ENCODE measurements at places on chromosomes 3 and 15.

DNA sequence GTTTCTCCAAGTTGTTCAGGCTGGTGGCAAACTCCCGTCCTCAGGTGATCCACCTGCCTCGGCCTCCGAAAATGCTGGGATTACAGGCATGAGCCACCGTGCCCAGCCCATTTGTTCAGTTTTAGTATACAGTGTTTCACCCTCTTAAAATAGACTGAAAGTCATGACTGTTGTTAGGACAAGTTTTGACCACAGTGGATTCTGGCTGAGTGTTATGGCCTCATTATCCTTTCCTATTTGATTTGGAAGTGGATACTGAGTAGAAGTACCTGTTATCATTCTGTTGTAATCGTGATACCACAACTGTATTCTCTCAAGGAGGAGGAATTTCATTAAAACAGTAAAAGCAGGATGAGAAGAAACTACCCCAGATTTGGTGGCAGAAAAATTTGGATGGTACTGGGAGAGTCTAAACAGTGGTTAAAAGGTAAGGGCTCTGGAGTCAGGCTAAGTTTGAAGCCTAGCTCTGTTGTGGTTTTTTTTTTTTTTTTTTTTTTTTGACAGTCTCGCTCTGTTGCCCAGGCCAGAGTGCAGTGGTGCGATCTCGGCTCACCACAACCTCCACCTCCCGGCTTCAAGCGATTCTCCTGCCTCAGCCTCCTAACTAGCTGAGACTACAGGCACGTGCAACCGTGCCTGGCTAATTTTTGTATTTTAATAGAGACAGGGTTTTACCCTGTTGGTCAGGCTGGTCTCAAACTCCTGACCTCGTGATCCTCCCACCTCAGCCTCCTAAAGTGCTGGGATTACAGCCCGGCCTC is 2.6 kb downstream of the MAP2K1 start:
- DNase-seq, result no peak

DNA sequence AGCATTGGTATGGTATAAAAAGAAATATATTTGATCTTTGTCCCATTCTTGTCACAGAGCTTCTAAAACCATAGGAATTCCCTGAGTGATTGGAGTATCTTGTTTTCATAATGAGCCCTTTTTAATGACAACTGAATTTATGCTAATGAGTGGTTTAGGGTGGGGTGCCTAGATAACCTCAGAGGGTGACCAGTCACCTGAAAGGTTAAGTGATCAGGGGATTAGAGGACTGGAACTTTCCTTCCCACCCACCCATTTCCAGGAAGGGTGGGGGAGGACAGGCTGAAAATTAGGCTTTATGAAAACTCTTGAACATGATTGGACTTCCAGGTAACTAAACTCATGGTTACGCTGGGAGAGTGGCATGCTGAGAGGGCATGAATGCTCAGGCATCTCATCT is 8.5 kb downstream of the MFN1 start:
- no peak for DNase-seq

DNA sequence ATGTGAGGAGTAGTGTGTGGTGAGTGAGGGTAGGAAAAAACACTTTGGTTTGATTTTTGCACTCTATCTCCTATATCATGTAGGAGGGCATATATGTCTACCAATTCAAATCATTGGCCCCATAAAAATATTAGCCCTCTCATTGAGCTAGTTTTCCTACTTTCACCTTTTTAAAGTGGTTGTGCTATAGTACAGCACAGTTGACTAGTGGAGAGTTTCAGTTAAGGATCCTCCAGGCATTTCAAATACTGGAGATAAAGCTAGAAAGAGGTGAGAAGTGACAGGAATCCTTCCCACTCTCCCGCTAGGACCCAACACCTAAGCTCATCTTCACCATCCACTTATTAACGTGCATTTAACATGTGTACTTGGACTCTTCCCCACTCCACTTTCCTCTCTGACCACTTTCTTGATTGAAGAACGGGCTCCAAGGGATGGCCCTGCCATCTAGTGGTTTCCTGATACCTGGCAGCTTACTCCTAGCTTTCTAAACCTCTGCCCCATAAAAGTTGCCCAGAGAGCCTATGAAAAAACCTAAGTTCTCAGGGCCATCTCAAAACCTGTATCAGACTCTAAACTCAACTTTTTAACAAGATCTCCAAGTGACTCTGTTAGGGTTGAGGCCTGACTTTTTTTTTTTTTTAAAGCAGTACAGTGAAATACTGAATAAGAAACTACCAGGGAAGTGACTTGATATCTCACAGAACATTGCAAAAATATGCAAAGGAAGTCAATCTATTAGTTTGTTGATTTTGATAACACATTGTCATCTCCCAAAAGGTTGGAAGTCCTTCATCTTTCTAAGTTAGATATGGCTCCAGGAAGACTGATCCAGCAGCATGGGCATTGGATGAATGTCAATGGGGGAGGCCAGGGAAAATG is 17.9 kb downstream of the IL12A start:
- peak; percentile 81 for DNase-seq

- no peak for DNase-seq
Measured at GRCh38 chr3:42127226-42127625, 36.1 kb downstream of the TRAK1 start.

- DNase-seq, result no peak
Measured at GRCh38 chr3:79011821-79012529, 755.8 kb downstream of the ROBO1 start.

GRCh38 chr3:118729546-118729945 is 305.1 kb downstream of the IGSF11 start:
- DNase-seq, result peak; percentile 14

DNA sequence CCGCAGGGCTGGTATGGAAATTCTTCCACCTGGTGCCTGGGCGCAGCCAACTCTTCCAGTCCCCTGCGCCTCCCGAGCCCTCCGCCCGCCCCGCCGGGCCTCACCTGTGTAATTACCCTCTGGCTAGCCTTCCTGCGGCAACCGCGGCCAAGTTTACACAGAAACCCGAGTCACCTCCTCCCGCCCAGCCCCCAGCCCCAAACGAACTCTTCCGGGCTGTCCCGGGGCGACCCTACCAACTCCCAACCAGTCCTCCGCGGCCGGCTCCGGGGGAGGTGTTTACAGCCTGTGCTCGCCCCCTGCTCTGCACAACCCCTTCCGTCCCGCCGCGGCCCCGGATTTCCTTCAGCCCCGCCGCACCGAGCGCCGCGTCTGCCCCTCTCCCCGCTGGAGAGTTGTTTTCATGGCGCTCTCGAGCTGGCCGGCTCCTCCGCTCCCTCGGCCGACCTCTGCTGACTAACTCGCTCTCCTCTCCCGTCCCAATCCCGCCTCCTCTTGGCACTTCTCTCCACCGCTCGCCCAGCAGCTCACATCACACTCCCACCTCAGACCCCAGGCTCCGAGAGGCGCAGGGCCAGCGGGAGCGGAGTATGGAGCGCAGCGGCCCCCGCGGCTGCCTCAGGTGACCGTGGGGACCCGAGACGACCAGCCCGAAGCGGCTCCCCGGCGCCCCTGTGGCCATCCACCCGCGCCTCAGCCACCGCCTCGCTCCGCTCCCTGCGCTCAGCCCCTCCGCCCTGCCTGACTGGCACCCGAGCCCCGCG is 538 bp downstream of the ATOSA start:
- DNase-seq, result peak; percentile 67

DNA sequence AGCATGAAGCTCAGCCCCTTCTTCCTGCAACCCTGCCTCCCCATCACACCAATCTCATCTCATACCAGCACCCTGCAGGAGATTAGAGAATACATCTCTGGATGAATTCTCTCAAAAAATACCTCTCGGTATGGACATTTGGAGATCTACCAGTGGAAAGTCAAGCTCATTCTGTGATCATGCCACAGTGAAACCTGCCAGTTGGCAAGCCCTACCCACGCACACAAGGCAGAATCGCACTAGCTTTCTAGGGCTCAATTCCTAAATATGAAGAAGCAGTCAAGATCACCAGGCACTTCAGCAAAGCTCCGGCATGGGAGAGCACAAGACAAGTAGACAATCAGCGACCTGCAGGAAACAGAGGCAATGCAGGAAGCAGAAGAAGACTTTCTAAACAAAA is 221.2 kb downstream of the NTRK3 start:
- DNase-seq, result no peak

GRCh38 chr3:134054231-134054630 is 24.5 kb upstream of the SLCO2A1 start:
- DNase-seq, result no peak

DNA sequence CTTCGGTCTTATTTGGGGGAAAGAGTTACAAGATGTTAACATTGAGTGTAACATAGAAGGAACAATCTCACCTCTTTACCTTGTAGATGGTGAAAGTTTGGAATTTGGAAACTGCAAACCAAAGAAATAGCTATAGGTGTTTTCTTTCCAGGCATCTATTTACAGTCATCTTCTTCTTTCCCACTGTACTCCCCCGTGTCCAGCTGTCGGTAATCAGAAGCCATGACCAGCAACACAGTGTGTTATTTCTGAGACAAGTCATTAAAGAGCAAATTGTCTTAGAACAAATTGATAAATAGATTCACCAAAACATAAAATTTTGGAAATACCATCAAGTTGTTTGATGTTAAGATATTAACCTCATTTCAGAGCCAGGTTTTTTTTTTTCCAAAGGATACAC is 590.5 kb upstream of the NAALADL2 start:
- no peak for DNase-seq

DNA sequence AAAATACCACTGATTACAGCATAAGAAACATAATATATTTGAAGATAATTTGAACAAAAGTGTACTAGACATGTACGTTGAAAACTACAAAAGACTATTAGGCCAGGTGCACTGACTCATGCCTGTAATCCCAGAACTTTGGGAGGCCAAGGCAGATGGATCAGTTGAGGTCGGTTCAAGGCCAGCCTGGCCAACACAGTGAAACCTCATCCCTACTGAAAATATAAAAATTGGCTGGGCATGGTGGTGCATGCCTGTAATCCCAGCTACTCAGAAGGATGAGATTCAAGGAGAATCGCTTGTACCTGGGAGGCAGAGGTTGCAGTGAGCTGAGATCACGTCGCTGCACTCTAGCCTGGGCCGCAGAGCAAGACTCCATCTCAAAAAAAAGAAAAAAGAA is 36.2 kb upstream of the FNDC3B start:
- DNase-seq, result no peak

GRCh38 chr3:141996437-141996836 is 120.0 kb downstream of the ATP1B3 start:
- DNase-seq, result peak; percentile 7

DNA sequence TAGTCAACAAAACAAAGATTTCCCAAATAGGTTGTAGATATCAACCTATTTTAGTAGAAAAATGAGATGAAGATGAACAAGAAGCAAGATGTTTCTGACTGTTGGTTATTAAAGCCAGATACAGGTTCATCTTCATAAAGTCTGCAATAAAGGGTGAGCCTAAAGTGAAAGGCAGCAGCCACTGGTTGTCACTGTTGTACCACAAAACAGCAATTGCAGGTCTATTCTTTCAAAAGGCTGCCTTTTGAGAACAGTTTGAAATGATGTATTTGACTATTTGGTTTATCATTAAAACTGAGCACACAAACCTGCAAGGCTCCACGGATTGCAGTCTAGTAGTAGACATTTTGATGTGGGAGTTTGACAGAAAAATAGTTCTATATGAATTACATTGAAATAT is 543.4 kb downstream of the GBE1 start:
- DNase-seq, result peak; percentile 17

DNA sequence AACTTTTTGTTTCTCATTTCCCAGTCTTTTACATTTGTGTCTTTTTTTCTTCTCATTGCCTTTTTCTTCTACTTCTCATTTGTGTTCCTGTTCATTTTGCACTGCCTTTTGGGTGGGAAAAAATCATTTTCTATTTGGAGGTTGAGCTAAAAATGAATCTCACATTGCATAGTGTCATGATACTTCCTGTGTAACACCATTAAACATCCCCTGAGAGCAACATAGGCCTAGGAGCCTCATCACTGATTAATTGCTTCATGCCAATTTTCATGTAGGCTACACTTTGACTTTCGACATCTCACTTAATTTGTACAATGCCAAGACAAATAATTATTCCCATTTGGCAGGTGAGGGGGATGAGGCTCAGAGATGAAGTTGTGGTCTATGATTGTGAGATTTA is 279.2 kb downstream of the EDEM1 start:
- DNase-seq, result no peak

DNA sequence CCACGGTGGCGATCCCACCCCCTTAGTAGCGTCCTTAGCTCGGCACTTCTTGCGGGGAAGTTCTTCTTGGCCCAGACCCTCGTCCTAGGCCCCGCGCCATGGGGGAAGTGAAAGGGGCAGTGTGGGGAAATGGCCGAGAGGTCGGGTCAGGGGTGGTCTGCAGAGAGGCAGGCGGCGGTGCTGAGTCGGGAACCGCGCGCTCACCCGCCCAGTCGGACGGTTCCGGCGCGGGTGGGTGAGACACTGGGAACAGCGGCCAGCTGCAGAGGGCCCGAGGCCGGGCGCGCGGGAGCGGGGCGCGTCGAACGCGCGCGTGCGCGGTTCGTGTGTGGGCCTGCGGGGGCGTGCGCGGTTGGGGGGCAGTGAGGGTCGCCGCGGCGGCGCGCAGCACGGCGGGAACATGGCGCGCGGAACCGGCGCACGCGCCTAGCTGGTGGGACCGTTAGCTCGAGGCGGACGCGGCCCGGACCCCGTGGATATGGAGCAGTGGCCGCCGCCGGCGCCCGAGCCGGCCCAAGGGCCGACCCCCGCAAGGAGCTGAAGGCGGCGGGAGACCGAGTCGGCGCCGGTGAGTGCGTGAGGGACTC is 246.9 kb downstream of the GOLGA6L6 start:
- DNase-seq, result no peak

DNA sequence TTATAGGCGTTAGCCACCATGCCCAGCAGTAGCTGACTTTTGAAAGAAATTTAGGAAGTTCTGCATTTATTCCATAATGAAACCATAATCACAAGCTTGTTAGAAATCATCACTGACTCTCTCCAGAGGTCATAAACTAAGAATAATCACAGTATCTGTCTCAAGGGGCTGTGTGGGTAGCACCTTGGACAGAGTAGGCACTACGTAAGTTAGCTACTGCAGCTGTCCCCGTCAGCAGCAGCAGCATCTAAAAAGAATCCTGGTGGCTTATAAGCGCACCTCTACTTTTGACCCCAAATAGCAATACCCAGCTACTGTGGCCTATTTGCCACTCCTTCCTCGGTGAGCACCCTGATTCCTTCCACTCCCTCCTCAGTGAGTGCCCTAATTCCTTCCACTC is 57.8 kb upstream of the RPL35A start:
- DNase-seq, result no peak

GRCh38 chr3:184085389-184085852 is 11.4 kb upstream of the HTR3E start:
- DNase-seq, result peak; percentile 85

- no peak for DNase-seq
Measured at GRCh38 chr15:40286794-40287193, 3.9 kb upstream of the ANKRD63 start.

- DNase-seq, result no peak
Measured at GRCh38 chr15:68962465-68962864, 32.1 kb downstream of the SPESP1 start.

- DNase-seq, result no peak
Measured at GRCh38 chr3:94776401-94776915, 713.6 kb downstream of the NSUN3 start.

Data from M059J (cell line).